ENCODE measurements at places on chromosomes 2 and 18. TPM values are rescaled to one million over a fixed set of nuclear protein-coding genes. Genes with fewer than 3 reads are reported as not detected.

DNA sequence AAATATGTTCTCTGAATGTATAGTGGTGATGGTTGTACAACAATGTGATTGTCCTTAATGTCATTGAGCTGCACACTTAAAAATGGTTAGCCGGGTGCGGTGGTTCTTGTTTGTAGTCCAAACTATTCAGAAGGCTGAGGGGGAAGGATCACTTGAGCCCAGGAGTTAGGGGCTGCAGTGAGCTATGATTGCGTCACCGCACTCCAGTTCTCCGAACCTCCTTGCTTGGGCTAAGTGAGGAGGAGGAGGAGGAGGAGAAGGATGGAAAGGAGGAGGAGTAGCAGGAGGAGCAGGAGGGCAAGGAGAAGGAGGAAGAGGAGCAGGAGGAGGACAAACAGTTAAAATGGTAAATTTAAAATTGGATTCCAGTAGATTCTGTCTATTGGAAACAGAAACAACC is 10.5 kb downstream of the SLC14A1 start:
- no peak for DNase-seq

DNA sequence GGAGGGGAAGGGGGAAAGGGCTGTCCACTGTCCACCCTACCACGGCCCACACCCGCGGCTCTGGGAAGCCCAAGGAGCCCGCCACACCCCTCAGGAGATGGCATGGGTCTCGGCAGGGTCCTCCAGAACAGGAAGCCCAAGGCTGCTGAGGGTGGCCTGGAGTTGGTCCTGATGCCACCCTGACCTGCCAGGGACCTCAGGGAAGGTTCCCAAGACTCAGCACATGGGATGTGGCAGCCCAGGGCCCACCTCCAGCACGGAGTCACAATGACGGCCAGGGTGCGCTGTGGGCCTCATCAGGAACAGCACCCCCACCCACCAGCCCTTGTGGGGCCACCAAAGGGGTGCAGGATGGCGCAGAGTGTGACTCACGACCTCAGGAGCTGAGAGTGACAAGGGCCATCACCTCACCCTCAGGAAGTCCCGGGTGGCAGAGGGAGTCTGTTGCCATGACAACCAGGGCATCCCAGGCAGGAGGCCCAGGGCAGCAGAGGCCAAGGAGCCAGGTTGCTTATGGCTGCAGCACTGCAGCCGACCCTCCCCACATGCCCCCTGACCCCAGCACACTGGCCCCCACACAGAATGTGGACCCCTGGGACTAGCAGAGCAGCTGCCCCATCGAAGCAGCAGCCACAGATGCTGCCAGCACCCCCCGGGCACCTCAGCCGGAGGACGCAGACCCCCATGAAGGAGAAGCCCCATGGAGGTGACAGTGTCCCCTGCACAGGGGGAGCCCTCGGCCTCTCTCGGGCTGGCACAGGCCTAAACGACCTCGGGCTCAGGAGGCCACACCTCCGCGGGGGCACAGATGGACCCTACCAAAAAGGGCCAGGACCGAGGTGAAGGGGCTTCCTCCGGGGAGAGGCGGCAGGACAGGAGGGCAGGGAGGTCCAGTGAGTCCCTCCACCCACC is 34.3 kb downstream of the KIF1A start:
- DNase-seq, result no peak

DNA sequence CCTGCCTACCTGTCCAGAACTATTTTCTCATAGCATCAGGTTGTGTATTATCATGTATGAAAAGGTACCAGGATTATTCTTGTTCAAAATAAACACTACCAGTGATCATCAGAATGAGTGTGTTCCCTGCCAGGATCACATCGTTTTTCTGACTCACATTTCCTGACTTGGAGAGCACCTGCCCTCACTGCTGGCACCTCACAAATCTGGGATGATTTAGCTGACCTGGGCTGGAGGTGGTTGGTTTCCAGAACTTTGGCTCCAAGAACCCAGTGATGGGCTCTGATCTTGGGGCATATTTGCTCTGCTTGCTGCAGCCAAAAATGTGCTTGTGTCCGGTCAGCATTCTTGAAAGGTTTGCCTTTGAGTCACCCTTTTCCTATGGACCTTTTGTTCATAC is 836.3 kb upstream of the ACVR2A start:
- no peak for DNase-seq

DNA sequence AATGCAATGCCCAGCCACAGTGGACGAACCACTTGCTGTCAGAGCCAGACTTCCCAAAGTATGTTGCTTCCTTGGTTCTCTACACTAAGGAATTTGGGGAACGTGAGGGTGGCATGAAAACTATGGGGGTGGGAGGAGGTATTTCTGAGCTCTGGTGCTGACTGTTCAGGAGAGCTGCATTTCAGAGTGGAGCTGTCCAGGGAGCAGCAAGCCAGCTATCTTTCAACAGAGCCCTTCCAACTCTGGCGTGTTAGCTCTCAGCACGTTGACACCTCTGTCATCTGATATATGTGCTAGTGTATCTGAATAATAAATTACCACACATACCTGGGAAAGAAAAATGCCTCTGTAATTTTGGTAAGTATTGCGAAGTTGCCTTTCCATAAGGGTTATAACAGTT is 66.1 kb downstream of the SAP130 start:
- no peak for DNase-seq

GRCh38 chr2:202204855-202205254 is 33.5 kb downstream of the SUMO1 start:
- DNase-seq, result no peak

GRCh38 chr18:49756671-49757362 is 56.5 kb downstream of the ACAA2 start:
- no peak for DNase-seq

DNA sequence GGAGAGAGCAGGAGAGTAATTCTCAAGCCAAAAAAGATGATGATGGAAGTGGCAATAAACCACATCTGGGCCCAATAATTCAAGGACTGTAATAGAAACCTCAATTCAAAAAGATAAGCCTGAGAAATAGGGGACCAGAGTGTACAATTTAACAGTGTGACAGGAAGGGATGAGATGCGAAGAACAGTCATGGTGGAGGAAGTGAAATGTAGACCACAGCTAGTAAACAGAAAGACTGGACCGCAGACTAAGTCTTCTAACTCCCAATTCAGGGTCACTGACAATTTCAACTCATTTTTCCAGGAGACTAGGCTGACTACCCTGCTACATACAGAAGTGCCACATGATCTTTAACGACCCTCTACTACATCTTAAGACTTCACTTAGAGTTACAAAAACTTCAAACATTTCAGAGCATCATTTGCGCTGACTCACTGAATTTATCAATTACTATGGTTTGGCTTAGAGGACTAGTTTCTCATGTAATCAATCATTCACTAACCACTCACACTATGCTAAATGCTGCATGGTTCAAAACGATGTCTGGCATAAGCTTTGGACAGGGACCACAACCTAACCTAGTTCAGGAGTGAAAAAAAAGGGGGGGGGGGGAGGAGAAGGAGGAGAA is 9.0 kb downstream of the CUL3 start:
- DNase-seq, result no peak

- DNase-seq, result no peak
Measured at GRCh38 chr2:46915281-46915810, at the start of gene MCFD2. TSS of gene MCFD2 (minus strand) at chr2:46915806. CDS start at chr2:46909171, 6,635 bp downstream.

- peak; percentile 60 for DNase-seq
Measured at GRCh38 chr2:238238766-238239542, 884 bp downstream of the HES6 start.

GRCh38 chr2:10556271-10557140 is 108.4 kb upstream of the ODC1 start:
- DNase-seq, result no peak

DNA sequence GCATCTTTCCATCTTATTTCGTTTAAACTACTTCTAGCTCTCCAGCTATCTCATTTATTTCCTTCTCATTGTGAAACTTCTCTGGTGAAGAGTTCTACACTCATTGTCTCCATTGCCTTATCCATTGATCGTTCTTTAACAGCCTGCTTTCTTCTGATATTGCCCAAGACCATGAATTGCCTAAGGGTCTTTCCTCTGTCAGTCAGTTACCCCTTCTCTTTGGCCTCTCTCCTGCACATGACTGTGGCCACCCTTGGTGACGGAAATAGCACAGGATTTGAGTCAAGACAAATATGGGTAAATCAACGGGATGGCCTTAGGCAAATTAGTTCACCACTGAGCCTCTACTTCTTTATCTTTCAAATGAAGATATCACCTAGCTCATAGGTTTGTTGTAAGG is 26.6 kb downstream of the NHEJ1 start:
- DNase-seq, result no peak

The TNFAIP6 gene
- 123 TPM for total RNA-seq

The LONRF2 gene
- total RNA-seq, result 3.8 TPM

Data from A673 (cell line).